ENCODE measurements at places on chromosomes 6 and 20. TPM values are rescaled to one million over a fixed set of nuclear protein-coding genes. Genes with fewer than 3 reads are reported as not detected.
A peak's percentile ranks its signal among the peaks of the same experiment; 100 is the strongest.

DNA sequence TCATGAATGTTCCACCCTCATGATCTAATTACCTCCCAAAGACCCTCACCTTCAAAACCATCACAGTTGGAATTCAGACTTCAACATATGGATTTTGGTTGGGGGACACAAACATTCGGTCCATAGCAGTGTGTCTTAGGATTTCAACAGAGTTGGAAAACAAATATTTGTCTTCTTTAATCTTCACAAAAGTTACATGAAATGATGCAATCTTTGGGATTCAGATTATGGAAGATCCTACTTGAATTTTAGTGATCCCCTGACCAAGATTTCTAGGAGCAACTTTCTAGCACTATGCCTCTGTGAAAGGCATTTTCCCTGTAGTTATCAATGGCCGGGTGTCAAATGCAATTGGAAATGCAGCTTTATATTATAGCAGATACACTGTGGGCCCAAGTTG lies 86.5 kb downstream of the TRMT11 start:
- no peak for DNase-seq

Gene HLA-DQB1
- total RNA-seq, result not detected

DNA sequence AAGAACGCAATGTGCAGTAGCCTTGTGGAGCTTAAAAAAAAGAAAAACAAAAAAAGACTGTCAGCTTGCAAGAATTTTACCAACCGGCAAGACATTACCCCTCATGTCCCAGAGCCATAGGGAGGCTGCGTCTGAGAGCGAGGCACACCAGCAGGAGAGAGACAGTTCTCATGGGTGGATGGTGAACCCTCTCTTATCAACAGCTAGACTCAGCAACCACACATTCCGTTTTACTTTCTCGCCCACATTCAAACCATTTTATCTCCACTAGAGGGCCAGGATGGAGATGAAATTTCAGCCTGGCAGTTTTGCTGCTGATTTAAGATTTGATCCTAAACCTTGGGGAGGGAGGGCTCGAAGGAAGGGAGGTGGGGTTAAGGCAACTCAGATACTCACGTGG lies 247.0 kb downstream of the ATXN1 start:
- peak; percentile 28 for DNase-seq

GRCh38 chr6:168624540-168624939 lies 183.6 kb downstream of the SMOC2 start:
- DNase-seq, result no peak

Gene CLDN20
- not detected for total RNA-seq

- no peak for DNase-seq
Observed at GRCh38 chr6:1255636-1256365, 56.1 kb upstream of the FOXQ1 start.

DNA sequence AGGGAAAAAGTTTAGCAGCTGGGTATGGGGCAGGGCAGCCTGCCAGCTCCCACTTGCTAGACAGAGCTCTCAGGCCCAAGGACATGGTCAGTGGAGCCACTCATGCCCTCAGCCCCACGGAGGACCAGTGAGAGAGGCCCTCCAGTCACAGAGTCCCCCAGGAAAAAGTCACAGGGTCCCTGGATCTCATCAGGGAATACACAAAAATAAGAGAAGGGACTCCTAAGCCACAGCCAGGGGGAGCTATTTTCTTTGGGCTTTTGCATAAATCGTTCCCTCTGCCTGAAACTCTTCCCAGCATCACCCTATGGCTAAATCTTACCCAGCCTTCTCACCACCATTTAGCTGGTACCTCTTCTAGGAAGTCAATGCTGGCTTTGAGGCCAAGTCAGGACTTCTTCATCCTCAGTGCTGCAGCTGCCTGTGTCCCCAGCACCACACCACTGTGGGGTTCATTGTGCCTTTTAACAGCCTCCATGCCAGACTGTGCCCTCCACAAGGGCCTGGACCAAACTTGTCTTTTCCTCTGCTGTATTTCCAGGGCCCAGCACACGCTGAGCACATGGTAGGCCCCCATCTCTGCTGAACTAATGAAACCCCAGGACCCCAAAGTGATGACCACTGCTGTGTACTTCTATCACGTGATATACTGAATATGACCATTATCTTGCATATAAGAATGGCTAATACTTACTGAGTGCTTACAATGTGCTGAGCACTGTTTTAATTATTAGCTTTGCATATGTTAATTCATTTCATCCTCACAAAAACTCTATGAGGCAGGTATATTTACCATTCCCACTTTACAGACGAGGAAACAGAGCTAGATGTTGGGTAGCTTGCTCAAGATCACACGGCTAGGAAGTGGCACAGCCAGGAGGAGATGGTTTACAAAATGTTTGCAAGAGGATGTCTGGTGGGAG lies 2.0 kb downstream of the ZNF335 start:
- DNase-seq, result peak; percentile 86

Gene GPLD1
- 7.6 TPM for total RNA-seq

GRCh38 chr6:5946701-5947100 lies 60.0 kb downstream of the NRN1 start:
- no peak for DNase-seq

GRCh38 chr20:62997417-62998035 lies 9.2 kb downstream of the BHLHE23 start:
- no peak for DNase-seq

Gene ZNF337
- total RNA-seq, result 19.0 TPM

DNA sequence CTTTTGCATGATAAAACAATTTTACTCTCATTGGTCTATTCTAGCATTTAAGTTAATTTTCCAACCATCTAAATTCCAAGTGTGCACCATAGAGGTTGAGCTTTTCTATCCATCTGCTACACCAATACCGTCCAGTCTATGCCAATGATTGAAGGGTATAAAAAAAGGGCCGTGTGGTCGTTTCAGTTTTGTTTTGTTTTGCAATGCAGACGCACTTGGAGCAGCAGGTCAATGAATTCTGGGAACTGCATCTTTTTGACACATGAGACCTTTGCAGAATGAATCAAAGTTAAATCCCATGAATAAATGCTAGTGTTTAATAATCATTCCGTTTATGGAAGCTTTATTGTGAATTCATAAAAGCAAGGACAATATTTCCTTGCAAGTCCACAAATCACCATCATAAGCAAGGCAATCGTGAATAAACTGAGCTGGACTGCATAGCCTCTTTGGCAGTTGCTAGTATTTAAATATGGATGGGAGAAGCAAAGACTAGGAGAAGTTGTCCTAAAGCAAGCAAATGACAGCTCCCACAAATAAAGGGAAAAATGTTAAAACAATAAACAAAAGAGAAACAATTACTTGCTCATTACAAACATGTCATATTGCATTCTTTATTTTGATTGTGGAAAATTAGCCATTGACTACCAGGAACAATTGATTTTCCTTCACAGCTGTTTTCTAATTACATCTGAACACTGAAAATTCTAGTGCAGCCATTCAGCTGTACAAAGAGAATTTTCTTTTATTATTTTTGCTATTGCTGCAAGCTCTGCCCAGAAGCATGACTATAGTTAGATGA lies 649.7 kb upstream of the GJE1 start:
- no peak for DNase-seq

DNA sequence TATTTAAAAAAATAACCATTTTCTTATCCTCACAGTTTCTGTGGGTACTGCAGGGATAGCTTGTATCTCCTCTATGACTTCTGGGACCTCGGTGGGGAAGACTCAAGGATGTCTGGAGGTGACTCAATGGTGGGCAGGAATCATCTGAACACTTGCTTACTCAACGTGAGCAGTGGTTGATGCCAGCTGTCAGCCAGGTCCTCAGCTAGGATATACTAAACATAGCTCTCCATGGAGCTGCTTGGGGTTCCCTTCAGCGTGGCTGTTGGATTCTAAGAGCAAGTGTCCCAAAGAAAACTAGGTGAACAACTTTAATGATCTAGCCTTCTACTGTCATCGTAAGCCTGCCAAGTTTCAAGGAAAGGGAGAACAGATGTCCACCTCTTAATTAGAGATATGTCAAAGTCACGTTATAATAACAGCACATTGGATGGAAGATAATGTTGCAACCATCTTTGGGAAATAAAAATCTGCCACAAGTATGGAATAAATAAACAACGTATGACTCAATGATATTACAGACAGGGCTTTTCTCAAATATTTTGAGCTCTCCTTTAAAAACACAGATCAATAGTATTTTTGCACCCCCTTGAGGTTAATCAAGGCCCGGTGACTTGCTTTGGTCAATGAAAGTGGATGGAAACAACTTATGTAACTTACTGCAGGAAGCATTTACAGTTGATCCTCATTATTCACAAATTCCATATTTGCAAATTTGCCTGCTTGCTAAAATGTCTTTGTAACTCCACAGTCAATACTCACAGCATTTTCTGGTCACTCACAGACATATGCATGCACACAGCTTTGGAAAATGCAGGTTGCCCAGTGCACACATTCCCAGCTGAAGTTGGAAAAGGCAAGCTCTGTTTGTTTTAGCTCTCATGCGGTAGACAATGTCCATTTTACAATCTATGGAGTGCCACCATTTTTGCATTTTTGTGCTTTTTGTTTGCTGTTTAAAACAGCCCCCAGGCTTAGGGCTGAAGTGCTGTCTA lies 6.6 kb upstream of the HEBP2 start:
- DNase-seq, result no peak

Gene IFNGR1
- total RNA-seq, result 82.8 TPM

All from HepG2 (cell line).